ENCODE measurements at places on chromosomes 6 and 20.

DNA sequence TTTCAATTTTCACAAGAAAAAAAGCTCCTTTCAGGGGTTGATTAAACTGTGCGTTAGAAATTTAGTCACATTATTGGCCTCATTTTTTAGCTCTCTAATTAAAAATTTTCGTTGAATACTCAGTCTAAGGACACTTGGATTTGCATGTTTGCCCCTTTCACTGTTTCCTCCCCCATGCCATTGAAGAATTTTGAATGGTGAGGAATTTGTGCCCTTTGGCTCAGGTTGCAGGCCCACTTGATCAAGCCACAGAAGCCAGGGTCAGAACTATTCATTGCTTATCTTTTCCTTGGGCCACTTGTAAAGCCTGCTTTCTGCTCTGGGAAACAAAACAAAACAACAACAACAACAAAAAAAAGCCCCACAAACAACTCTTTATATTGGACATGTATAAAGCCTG, 12.2 kb downstream of the LIN28B start:
- no peak for DNase-seq

DNA sequence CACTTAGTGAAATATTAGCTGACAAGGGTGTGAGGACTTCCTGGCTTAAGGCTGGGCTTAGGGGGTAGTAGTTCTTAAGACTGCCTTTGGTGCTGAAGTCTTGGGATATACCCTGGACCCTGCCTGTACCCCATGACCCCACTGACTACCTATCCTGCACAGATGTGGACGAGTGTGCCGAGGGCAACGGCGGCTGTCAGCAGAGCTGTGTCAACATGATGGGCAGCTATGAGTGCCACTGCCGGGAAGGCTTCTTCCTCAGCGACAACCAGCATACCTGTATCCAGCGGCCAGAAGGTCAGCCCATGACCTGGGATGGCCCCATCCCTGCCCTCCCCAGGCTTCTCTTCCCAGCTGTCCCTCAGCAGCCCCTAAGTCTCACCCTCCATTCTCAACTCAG, 17.8 kb downstream of the SCUBE3 start:
- no peak for DNase-seq

DNA sequence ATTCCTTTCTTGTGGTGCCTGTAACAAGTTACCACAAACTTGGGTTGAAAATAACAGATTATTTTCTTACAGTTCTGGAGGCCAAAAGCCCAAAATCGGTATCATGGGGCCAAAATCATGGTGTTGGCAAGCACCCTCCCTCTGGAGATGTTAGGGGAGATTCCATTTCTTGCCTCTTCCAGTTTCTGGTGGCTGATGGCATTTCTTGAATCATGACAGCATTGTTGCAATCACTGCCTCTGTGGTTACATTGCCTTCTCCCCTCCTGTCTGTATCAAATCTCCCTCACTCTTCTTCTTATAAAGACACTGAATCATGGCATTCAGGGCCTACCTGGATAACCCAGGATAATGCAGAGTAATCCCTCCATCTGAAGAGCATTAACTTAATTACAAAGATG, 17.9 kb upstream of the TENT5A start:
- no peak for DNase-seq

DNA sequence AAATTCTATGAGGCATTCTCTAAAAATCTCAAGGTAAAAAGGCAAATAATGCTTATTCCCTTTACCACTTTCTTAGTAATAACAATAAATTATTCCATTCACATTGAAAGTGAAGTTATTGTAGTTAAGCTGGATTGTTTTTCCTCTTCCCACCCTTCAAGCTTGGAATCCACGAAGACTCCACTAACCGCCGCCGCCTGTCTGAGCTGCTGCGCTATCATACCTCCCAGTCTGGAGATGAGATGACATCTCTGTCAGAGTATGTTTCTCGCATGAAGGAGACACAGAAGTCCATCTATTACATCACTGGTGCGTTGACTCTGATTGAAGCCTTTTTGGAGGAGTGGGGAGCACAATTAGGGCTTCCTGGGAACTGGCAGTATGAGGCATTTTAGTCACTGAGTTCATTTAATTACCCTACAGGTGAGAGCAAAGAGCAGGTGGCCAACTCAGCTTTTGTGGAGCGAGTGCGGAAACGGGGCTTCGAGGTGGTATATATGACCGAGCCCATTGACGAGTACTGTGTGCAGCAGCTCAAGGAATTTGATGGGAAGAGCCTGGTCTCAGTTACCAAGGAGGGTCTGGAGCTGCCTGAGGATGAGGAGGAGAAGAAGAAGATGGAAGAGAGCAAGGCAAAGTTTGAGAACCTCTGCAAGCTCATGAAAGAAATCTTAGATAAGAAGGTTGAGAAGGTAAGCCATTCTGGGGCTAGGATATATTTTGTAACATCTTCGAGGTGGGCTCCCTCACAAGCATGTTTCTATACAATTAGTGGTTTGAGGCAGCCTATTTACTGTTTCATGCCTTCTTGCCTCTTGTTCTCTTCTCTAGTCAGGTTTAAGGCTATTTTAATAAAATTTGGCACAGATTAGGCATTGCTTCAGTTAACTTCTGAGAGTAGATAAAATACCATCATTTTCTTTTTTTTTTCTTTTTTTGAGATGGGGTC, 4.9 kb downstream of the HSP90AB1 start:
- DNase-seq = no peak

DNA sequence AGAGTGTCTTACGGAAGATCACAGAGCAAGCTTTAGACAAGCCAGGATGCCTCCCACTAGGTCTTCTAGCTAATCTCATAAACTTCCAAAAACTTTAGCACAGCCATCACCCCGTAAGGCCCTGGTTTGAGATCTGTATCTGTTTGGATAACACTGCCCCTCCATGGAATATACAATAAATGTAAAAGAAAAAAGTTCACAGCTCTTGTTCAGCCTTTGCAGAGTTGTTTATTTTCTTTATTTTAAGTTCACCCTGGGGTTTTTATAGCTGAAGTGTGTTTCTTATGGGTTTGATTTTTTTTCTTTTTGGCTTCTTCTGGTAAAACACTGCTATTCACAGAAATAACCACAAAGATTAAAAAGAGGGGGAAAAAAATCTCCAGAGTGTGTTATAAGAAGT, 125.6 kb downstream of the EYA2 start:
- DNase-seq = no peak

- DNase-seq = peak; percentile 74
These were observed 157.8 kb downstream of the TPBG start for GRCh38 chr6:82521369-82521768.

DNA sequence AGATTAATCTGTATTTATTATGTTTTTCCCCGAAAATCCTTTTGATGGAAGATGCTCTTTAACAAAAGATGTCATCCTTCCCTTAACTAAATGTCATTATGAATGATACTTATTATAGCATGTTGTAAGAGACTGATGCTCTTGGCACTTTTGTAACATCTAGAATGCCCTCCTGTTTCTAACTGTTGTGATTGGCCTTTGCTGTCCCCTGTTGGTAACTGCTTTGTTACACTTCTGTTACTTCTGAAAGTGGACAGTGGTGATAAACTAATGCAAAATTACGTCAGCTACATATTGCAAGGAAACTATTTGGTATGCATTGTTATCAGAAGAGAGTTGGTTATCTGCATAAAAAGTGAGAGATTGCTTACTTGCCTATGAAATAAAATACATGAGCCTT, 5.8 kb downstream of the TTK start:
- no peak for DNase-seq

DNA sequence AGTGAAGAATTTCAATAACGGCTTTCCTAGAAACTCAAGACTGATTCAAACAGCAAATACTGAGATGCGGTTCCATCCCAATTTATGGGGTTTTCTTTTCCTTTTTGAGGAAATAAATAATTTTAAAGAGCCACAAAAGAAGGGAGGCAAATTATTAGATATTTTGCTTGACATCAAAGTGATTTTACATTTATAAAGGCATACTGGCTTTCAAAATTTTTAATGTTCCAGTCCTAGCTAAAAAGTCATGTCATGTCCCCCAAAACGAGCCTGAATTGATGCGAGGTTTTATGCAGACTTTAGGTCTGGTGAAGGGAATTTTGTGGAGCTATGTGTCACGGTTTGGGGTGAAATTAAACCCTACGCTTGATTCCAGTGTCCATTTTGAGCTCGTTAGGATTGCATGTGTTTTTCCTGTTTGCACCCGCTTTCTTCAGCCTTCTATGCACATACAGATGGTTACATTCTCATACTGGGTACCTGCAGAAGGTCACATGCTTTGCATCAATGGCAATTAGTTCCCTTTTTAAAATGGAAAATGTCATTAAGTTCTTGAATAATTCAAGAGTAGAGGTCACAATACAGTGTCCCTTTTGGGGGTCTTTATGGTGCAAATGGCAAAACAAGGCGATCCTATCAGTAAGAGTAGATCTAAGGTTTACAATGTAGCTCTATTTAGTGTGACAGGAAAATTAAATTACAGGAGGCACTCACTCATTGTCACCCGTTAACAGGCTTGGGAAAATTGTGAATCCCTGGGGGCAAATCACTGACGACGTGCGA, 17.3 kb downstream of the FOXA2 start:
- no peak for DNase-seq

DNA sequence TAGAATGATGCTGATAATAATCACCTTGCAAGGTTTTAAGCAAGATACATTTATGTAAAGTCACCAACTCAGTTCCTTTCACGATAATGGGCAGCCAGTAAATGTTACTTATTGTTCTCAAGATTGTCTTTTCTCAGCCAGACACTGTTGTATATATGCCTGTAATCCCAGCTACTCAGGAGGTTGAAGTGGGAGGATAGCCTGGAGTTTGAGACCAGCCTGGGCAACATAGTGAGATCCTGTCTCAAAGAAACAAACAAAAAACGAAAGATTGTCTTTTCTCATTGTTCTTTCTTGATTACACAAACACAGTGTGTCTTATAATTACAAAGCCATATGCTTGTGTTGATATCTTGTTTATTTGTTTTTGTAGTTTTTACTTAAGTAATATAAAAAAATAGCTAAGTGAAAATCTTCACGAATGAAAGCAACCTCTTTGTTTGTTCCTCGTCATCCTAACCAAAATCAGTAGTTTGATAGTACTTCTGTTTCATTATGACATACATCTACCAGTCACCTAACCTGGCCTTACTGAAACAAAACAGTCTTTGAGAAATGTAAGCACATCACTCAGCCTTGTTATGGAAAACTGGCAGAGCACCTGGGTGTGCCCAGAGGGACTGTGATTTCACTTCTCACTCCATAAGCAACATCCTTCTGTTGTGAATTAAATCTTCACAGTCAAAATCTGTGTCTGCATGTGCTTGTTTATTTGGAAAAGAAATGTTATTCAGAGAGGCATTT, 436.2 kb upstream of the SOX4 start:
- no peak for DNase-seq

DNA sequence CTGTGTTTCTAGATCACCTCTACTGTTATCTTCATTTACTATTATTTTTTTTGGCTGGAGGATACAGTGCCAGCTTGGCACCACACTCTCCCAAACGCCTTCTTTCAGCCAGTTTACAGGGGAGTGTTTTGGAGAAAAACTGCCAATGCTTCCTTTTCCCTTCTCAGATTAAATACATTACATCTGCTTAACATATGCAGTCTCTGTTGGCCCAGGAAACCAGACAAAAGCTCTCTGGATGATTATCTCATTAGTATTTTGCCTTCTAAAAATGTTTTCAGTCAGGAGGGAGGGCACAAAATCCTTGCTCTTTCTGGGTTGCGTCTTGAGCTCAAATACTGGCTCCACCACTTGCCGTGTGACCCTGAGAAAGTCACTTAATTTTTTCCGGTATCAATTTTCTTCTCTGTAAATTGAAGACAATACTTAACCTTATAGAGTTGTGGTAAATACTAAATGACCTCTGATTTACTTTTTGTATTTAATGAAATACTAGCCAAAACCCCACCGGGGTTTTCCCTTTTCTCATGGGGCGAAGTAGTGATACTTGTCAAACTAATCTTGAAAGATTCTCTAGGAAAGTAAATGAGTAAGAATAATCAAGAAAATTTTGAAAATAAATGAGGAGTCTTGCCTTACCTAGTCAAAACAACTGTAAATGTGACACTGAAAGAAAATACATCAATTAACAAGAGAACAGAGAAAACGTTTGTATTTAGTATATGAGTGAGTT, 146.2 kb downstream of the MMS22L start:
- DNase-seq = no peak

DNA sequence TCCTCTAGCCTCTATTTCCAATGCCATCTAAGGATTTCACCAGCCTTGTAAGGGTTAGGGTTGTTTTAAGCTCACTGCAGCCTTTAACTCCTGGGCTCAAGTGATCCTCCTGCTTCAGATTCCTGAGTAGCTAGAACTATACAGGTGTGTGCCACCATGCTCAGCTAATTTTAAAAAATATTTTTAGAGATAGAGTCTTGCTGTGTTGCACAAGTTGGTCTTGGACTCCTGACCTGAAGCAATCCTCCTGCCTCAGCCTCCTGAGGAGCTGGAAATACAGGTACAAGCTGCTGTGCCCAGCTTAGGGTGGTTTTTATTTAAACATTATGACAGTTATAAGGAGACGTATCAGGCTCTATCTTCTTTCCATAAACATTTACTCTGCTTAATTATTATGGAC, 26.5 kb downstream of the ANKRD6 start:
- DNase-seq = no peak

DNA sequence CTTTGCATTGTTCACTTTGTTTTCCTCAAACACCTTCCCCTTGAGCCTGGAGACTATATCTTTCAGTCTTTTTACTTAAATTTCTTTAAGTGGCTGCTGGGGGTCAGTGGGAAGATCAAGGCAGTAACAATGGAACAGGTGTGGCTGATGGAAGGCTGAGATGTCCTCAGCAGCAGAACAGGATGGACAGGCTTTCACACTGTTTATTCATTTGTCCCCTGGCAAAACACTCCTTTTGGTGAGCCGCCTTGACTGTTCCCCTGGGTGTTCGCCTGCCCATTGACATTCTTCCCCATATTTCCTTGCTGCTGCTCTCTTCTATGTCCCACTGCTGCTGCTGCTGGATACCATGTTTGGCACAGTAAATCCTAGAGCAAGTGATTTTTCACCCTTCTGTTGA, 38.1 kb downstream of the RNF144B start:
- DNase-seq = no peak

GRCh38 chr20:1505361-1505760, 14.1 kb upstream of the SIRPB2 start:
- DNase-seq = peak; percentile 8

- DNase-seq = peak; percentile 86
These were observed 12.6 kb downstream of the LRP11 start for GRCh38 chr6:149851461-149852110.

Measured in amniotic epithelial cell (primary cell).